Neural progenitor cell (in vitro differentiated cells): ENCODE measurements at places on chromosomes 12 and 14. TPM values are rescaled to one million over a fixed set of nuclear protein-coding genes. Genes with fewer than 3 reads are reported as not detected.

CMA1 gene
- total RNA-seq: not detected in 2 replicates

IGF1 gene
- total RNA-seq: not detected in 2 replicates

ADGRD1 gene
- 0.40 TPM in 1 of 2 replicates, not detected in the other for total RNA-seq

RTL1 gene
- total RNA-seq: 0.15 and 0.65 TPM in 2 replicates

KLRK1 gene
- total RNA-seq: not detected in 2 replicates

PLEKHG7 gene
- not detected in 2 replicates for total RNA-seq

C1QL4 gene
- 0.84 and 2.8 TPM in 2 replicates for total RNA-seq

NELL2 gene
- total RNA-seq: 317 and 398 TPM in 2 replicates

TMEM233 gene
- total RNA-seq: not detected in 2 replicates

PMEL gene
- total RNA-seq: 207 and 301 TPM in 2 replicates

PGF gene
- total RNA-seq: 1.0 and 2.1 TPM in 2 replicates

PTHLH gene
- total RNA-seq: not detected in 2 replicates

TPPP2 gene
- total RNA-seq: not detected in 2 replicates

DNA sequence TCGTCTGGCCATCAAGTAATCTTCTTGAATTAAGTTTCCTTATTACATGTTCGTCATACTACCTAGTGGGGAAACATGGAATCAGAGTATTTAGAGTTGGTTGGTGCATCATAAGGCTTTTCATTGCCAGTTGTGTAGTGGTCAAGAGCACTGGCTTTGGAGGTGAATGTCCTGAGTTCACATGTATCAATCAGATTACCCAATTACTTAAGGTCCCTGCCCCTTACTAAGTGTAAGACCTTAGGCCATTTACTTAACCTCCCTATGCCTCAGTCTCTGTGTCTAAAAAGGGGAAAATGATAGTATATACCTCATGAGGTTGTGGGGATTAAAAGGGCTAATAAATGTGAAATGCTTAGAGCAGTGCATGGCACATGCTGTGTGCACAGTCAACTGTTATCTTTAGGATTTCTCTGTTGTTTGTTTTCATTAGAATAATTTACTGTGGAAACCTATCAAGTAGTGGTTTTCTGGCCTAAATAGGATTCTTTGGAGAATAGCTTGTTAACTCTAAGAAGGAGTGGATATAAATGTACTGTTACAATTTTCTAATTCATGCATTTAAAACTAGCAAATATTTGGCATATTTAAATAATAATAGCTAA, 27.0 kb downstream of the MSRB3 start:
- no peak for DNase-seq

- no peak for DNase-seq
Observed at GRCh38 chr12:95763809-95764253, 26.7 kb downstream of the NTN4 start.

DNA sequence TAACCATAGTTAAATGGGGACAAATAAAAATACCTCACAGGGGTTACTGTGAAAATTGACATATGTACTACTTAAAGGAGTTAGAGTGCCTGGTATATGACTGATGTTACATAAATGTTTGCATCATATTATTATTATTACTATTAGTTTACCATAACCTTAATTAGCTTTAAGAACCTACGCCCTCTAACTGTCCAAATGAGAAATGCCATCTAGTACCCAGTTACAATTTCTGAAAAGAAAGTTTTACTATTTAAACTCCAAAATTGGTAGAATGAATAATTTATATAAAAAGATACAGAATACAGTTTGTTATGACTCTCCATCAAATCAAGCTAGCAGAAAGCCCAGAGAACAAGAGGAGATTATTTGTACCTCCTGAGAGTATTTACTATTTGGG, 42.3 kb downstream of the EML5 start:
- DNase-seq: no peak

GRCh38 chr12:72828662-72829324, 556.6 kb downstream of the TRHDE start:
- no peak for DNase-seq

- no peak for DNase-seq
Observed at GRCh38 chr12:77841521-77841920, 10.8 kb downstream of the NAV3 start.

- peak; percentile 96 for DNase-seq
Observed at GRCh38 chr14:99793213-99794150, at the start of gene EML1. Gene EML1 (plus strand): TSS chr14:99793413. CDS start chr14:99793477, 64 bp downstream.

- DNase-seq: no peak
Observed at GRCh38 chr12:94961256-94961824, 42.2 kb downstream of the NDUFA12 start.

- DNase-seq: no peak
Observed at GRCh38 chr12:95116773-95117172, 43.4 kb upstream of the NR2C1 start.

DNA sequence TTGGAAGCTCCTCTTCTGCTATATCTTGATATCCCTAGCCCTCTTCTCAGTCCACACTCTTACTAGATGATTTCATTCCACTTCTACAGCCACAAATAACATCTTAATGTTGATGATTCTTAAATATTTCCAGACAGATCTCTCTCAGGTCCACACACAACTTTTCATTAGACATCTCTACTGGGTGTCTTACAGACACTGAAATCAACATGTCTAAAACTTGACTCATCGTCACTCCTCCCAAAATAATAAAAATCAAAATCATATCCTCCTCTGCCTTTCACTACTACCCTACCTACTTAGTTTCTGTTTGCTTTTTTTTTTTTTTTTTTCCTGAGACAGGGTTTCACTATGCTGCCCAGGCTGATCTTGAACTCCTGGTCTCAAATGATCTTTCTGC, 11.9 kb downstream of the PRDM4 start:
- no peak for DNase-seq
